Astrocyte of the spinal cord (primary cell): ENCODE measurements at places on chromosomes 7 and 10.

DNA sequence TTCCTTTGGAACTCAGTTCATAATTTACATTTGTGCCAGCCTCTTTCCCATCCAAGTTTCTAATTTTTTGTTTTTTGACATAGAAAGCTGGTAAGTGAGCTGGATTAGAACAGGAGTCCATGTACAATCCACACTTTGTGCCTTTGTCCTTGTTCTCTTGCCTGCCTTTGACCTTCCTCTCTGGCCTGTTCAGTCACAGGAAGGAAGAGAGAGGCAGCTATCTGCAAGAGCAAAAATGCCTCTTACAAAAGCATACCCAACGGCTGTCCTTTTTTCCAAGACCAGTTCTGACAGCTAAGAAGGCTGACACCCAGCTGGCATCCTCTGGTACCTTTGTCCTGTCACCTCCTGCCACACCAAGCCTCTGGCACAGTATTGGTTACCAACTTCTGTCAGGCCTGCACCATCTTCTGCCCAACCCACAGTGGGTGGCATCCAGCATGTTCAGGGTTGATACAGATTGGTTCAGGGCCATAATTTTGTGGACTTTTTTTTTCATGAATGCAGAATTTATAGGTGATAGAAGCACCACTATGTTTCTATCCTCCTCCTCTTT, 133.7 kb upstream of the KLF14 start:
- DNase-seq, result no peak

- DNase-seq, result no peak
Measured at GRCh38 chr10:71939304-71939703, 24.9 kb upstream of the CHST3 start.

DNA sequence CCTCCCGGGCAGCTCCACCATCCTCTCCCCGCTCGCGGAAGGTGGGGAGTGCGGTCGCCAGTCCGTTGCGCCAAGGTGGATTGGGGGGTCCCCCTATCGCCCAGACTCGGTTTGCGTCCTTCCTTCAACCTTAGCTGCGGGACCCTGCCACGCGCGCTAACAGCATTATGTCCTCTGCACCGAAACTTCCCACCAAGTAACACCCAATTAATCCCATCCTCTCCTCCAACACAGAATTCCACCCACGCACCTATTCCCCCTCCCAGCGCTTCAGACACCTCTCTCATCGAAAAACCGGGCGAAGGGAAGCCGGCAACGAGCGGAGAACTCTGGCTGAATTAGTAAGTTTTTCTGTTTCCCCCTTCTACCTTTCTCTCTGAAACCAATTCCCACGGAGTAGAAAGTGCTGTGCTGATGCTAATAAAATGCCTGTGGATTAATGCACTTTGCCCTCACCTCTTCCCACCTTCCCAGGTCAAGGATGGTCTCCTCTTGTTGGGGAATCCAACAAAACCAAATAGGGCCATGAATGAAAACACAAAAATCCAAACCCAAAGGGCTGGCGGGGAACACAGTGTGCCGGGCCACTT, 947 bp downstream of the HOXA3 start:
- no peak for DNase-seq

GRCh38 chr7:142864980-142865747, 10.3 kb downstream of the EPHB6 start:
- no peak for DNase-seq

- DNase-seq, result no peak
Measured at GRCh38 chr7:22333680-22334141, 23.2 kb downstream of the RAPGEF5 start.

GRCh38 chr7:70353330-70353945, 755.2 kb downstream of the AUTS2 start:
- DNase-seq, result no peak

DNA sequence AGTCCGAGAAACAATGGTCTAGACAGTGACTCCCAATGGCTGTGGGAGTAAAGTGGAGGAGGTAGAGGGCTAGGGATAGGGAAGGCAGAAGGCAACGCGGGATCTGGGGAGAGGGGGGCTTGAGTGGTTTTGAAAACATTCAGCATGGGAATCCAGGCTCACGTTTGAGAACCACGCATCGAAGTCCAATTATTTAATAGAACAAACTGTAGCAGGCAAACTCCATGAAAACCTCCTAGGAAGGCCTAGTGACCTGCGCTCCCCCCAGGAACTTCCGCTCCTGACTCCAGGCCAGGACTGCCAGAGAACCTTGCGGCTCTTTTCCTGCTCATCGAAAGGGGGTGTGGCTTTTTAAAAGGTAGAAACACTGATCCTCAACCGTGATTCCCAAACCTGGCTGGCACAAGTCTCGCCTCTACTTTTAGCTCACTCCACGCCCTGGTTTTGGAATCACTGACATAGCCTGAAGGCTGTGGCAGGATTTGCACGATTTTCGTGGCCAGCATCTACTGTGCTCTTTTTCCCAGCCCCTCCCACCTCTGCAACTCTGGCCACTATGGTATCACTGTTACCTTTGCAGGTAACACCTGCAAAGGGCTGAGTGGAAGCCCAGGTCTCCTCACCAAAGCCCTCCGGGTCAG, 43.4 kb downstream of the MYOF start:
- peak; percentile 74 for DNase-seq

- DNase-seq, result no peak
Measured at GRCh38 chr7:16535500-16535899, 8.9 kb downstream of the LRRC72 start.

DNA sequence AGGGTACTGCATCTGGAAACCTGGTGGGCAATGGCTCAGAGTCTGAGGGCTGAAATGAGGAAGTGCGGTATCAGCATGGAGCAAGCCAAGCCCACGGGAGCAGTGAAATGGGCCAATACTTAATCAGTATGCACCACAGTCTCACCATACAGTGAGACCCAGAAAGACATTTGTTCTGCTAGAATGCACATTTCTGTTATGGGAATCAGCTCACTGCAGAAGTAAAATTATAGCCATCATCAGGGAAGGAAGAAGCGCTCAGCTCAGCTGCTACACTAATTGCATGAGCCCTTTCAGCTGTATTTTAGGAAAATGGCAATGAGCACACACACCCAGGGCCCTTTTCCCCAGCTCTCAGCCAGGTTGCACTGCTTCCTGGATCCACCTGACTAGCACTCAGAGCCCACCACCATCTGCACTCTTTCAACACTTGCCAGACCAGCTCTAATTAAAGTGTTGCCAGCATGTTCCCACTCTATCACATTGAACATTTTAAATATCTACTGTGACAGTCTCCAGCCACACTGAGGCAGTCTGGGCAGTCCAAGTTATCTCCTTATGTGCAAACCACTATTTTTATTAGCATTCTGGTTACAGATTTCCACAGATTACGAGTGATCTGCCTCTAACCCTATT, 44.2 kb upstream of the PIK3AP1 start:
- no peak for DNase-seq

- no peak for DNase-seq
Measured at GRCh38 chr7:93426155-93426696, 148.3 kb downstream of the CALCR start.

GRCh38 chr7:69736126-69736810, 138.0 kb downstream of the AUTS2 start:
- no peak for DNase-seq

GRCh38 chr10:43931308-43931930, 282.7 kb upstream of the ZNF32 start:
- DNase-seq, result peak; percentile 70

DNA sequence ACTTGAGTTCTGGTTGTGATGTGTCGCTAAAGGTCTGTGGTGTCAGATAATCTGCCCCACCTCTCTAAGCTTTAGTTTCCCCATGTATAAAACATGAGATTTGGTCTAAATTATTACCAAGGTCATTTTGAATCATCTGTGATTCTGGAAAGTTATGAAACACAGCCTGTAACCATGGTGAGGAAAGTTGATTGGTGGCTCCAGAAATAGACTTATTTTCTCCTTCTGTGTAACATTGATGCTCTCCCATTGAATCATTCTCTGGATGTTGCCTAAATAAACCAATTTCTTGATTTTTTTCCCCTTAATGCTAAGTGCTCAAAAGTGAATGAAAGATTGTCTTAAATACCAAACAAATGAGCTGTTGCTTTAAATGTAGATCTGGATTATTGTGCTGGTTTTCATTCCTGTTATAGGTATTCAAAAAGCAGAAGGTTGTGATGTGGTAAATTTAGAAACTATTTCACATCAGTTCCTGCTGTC, 30.0 kb upstream of the PCGF5 start:
- DNase-seq, result peak; percentile 55

GRCh38 chr10:72455889-72456595, 101.3 kb upstream of the DNAJB12 start:
- DNase-seq, result no peak

DNA sequence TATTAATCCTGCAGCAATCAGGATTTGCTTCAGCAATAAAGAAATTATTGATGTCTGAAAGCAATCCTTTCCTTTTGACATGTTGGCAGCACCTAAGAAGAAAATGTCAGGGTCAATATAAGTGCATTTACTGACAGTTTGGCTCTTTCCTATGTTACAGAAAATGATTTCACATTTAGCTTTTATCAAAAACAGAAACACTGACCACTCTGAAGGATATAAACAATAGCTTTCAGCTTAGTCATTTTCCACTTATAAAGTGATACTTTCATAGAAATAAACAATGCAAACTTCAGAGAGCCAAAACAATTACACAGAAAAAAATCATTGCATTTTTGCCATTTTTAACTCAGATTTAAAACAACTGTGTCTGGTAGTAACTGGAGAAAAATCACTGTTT, 325.6 kb upstream of the KAT6B start:
- DNase-seq, result peak; percentile 31

- DNase-seq, result peak; percentile 78
Measured at GRCh38 chr7:87220026-87220733, 648 bp upstream of the TMEM243 start.

- DNase-seq, result peak; percentile 24
Measured at GRCh38 chr10:76550806-76551205, 1086.8 kb downstream of the KCNMA1 start.

GRCh38 chr7:54186336-54186735, 355.8 kb upstream of the VSTM2A start:
- no peak for DNase-seq
